ENCODE measurements at places on chromosomes 12 and 14. TPM values are rescaled to one million over a fixed set of nuclear protein-coding genes. Genes with fewer than 3 reads are reported as not detected.

Gene CLEC4C
- total RNA-seq, result not detected

Gene PELI2
- total RNA-seq, result 8.2 TPM

Gene ANKRD33
- total RNA-seq, result 0.32 TPM

Gene FITM1
- total RNA-seq, result under 0.01 TPM

Gene KRT78
- not detected for total RNA-seq

Gene EIF4B
- 1,241 TPM for total RNA-seq

Gene RTRAF
- 84.8 TPM for total RNA-seq

Gene LPAR5
- not detected for total RNA-seq

Gene FLRT2
- 3.3 TPM for total RNA-seq

Gene MAP3K12
- 16.6 TPM for total RNA-seq

Gene PPP1R1A
- total RNA-seq, result not detected

Gene DCAF5
- 11.1 TPM for total RNA-seq

Gene CFL2
- 66.9 TPM for total RNA-seq

Gene CRACR2A
- total RNA-seq, result 6.2 TPM

Gene RNF212B
- total RNA-seq, result not detected

Gene KLRG1
- total RNA-seq, result 40.9 TPM

Gene KERA
- not detected for total RNA-seq

Gene STAB2
- not detected for total RNA-seq

Gene ACSM4
- total RNA-seq, result not detected

Gene PKP2
- 5.5 TPM for total RNA-seq

Gene HOXC9
- not detected for total RNA-seq

Gene MYF5
- total RNA-seq, result not detected

Gene TAS2R20
- total RNA-seq, result 2.4 TPM

Gene BLTP3B
- total RNA-seq, result 18.8 TPM

Gene SYT1
- 6.8 TPM for total RNA-seq

Gene CHGA
- not detected for total RNA-seq

Gene SPRYD3
- 18.5 TPM for total RNA-seq

Gene KRT77
- not detected for total RNA-seq

Gene LRRC43
- 1.2 TPM for total RNA-seq

Gene OS9
- 222 TPM for total RNA-seq

Gene CPNE6
- not detected for total RNA-seq

Gene SRRM4
- not detected for total RNA-seq

Gene AMIGO2
- 5.8 TPM for total RNA-seq

Gene INSM2
- total RNA-seq, result not detected

Gene CDCA4
- total RNA-seq, result 49.7 TPM

Gene KRT85
- not detected for total RNA-seq

Gene COL2A1
- not detected for total RNA-seq

Gene NID2
- total RNA-seq, result 5.5 TPM

Gene PLEKHH1
- total RNA-seq, result under 0.01 TPM

Gene GPR33
- total RNA-seq, result not detected

Gene TPPP2
- not detected for total RNA-seq

Gene ETFBKMT
- total RNA-seq, result 2.6 TPM

Gene MDGA2
- total RNA-seq, result not detected

Gene KCNC2
- not detected for total RNA-seq

Gene PROX2
- total RNA-seq, result not detected

Gene MORN3
- total RNA-seq, result 0.97 TPM

Gene AICDA
- not detected for total RNA-seq

Gene BCL2L2
- 13.4 TPM for total RNA-seq

Gene PLD4
- not detected for total RNA-seq
